ENCODE measurements at places on chromosomes 6 and 20.

- no peak overlapping the region for H3K4me3 ChIP-seq
- H3K4me1 ChIP-seq, result no peaks in the 10 kb centered on the region
- no peak overlapping the region for H3K27ac ChIP-seq
- no peaks in the 10 kb centered on the region for H3K27me3 ChIP-seq
- no peak for DNase-seq
Measured at GRCh38 chr20:60676011-60676410, 576.0 kb upstream of the CDH4 start.

- H3K27me3 ChIP-seq, result no peaks in the 10 kb centered on the region
- no peak for DNase-seq
- H3K36me3 ChIP-seq, result no peaks in the 10 kb centered on the region
Measured at GRCh38 chr6:65896140-65896539, 189.1 kb upstream of the EYS start.

GRCh38 chr6:15038013-15038791 lies 207.7 kb upstream of the JARID2 start:
- H3K36me3 ChIP-seq, result no peaks in the 10 kb centered on the region
- H3K4me3 ChIP-seq, result no peak overlapping the region
- peak; percentile 62 for DNase-seq
- H3K4me1 ChIP-seq, result peaks cover 16% of the 10 kb centered on the region

- no peak overlapping the region for H3K4me3 ChIP-seq
- no peak overlapping the region for H3K27ac ChIP-seq
- H3K27me3 ChIP-seq, result 0 out of 2 replicates have a peak, but pooled peaks cover 3% of the 10 kb centered on the region
- no peak for DNase-seq
- no peaks in the 10 kb centered on the region for H3K36me3 ChIP-seq
Measured at GRCh38 chr20:58001381-58001780, 227.1 kb downstream of the ANKRD60 start.

DNA sequence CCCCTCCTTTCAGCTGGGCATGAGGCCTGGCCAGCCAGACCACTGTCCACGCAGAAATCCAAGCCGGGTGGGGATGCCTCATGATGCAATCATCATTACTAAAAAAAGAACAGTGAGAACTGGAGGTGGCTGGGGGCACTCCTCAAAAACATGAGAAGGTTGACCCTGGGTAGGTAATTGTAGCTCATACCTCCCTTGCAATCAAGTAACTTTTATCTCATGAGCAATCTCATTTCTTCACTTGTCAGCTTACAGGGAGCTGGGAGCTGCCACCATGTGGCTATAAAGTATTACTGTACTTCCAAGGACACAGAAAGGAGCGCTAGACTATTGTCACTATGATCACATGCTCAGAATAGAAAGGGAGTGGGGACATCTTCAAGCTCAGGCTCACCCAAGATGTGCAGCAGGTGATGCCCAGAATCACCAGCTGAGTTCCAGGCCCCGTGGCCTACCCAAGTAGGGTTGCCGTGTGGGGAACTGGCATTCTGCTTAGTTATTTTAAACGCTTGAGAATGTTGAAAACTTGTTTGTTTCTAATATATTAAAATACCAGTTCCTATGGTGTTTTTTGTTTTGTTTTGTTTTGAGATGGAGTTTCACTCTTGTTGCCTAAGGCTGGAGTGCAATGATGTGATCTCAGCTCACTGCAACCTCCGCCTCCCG lies 3.0 kb upstream of the CDH26 start:
- H3K27ac ChIP-seq, result no peak overlapping the region
- DNase-seq, result no peak

GRCh38 chr6:30061092-30061857 lies at the start of gene POLR1H:
TSS of gene POLR1H (plus strand) at chr6:30061265. CDS start at chr6:30061525, 260 bp downstream.
- H3K36me3 ChIP-seq, result peaks cover 2% of the 10 kb centered on the region
- peak within 1 kb of the TSS; percentile 81 for H3K27ac ChIP-seq
- DNase-seq, result peak; percentile 77
- no peaks in the 10 kb centered on the region for H3K27me3 ChIP-seq

DNA sequence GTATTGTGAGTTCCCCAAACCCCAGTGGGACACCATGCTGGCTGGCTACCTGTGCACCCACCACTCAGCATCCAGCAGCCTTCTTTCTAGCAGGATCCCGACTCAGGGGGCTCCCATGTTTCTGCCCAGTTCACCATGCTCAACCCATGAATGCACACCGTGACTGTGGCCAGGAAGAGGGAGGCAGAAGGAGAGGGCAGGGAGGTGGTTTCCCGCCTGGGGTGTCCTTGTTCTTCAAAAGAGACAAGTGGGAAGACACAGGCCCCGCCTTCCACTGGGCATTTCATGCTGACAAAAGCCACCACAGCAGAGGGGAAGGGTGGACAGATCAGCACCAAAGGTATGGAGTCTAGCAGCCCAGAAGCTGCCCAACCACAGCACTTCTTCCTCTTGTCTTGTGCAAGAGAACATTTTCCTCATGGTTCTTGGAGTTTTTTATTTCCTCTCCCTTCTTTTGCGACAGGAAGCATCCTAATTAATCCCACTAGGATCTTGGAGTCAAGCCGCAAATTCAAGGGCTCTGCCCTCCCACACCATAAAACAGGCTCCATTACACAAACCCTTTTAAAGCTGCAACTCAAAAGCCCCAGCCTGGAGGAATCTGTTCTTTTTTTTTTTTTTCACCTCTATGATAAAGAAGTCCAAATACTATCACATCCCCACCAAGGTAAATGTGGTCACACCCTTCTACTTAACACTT lies 13.5 kb upstream of the ANKRD60 start:
- H3K4me3 ChIP-seq, result no peak overlapping the region
- H3K27ac ChIP-seq, result no peak overlapping the region
- no peaks in the 10 kb centered on the region for H3K36me3 ChIP-seq
- H3K27me3 ChIP-seq, result no peaks in the 10 kb centered on the region
- H3K4me1 ChIP-seq, result no peaks in the 10 kb centered on the region

GRCh38 chr20:41133709-41134361 lies 3.5 kb upstream of the PLCG1 start:
- no peaks in the 10 kb centered on the region for H3K36me3 ChIP-seq
- H3K27ac ChIP-seq, result no peak overlapping the region
- no peak for DNase-seq
- H3K27me3 ChIP-seq, result no peaks in the 10 kb centered on the region
- no peak overlapping the region for H3K4me3 ChIP-seq
- H3K4me1 ChIP-seq, result peaks cover 13% of the 10 kb centered on the region

Data from H1 (cell line).